ENCODE measurements at places on chromosomes 12 and 14.

DNA sequence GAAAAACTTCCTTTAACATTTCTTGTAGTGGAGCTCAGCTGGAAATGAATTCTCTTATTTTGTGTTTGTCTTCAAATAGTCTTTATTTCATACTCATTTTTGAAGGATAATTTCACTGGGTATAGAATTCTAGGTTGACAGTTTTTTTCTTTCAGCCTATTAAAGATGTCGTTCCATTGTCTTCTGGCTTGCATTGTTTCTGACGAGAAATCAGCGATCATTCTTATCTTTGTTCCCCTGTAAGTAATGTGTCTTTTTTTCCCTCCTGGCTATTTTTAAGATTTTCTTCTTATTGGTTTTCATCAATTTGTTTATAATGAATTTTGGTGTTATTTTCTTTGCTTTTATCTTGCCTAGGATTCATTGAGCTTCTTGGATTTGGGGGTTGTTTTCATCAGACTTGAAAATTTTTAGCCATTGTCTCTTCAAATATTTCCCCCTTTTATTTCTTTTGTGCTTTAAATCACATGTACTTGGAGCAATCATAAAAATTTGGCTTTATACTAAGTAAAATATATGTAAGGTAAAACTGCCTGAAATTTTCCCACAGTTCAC lies 89.4 kb downstream of the UNC79 start:
- no peak for DNase-seq

- DNase-seq = no peak
These were observed 2.7 kb downstream of the KITLG start for GRCh38 chr12:88577537-88577936.

GRCh38 chr14:81681541-81681940 lies 147.9 kb upstream of the SEL1L start:
- DNase-seq = no peak

GRCh38 chr12:42732908-42733411 lies 143.4 kb upstream of the PRICKLE1 start:
- no peak for DNase-seq

DNA sequence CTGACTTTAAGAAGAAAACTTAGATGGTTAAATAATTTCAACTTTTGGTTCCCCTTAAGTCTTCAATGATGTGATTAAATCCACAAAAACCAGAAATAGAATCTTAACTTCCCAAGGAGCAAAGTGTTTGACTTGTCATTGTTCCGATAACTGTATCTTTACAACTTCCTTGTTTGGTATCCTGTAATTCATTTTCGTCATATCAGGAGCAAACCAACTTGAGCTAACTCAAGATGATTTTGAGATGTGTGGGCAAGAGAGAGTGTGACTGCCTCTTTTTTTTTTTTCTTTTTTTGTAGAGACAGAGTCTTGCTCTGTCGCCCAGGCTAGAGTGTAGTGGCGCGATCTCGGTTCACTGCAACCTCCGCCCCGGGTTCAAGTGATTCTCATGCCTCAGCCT lies 25.3 kb downstream of the DRAM1 start:
- DNase-seq = no peak

DNA sequence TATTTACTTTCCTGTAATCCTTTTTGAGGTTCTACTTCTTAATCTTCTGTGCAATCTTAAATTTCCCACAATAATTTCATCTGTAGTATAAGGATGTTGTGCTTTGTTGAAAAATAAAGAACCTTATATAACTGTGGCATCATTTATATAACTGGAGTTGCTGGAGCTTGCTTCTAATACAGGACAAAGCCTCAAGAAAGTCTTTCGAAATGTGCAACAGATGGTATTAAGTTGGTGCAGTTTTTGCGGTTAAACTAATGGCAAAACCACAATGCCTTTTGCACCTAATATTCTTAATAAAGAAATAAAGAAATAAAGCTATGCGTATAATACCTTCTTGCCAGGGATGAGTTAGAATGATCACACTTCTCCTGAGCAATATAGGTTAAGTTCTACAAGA lies 180.0 kb downstream of the KITLG start:
- no peak for DNase-seq

GRCh38 chr12:95810411-95810810 lies 19.8 kb upstream of the NTN4 start:
- DNase-seq = no peak

GRCh38 chr12:111074965-111075364 lies 154.6 kb upstream of the MYL2 start:
- no peak for DNase-seq

DNA sequence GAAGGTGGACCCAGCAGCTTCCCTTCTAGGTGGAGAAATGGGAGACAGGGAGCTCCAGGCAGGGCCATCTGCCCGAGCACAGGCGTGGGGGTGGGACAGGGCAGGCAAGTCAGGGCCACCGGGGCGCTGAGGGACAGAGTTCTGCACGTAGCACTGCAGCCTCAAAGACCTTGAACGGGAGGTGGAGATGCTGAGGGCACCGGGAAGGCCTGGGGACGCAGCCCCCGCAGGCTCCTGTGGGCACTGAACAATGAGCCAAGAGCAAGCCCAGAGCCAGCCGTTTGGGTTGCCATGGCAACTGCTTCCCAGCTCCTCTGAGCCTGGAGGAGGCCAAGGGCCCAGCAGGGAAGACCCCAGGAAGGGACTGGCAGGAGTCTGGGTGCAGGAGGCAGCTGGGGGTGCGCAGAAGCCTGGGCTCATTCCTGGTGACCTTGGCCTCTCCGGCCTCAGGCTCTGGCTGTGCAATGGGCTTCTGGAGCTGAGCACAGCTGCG lies 3.4 kb downstream of the LBHD2 start:
- no peak for DNase-seq

GRCh38 chr12:94150240-94151121 lies 2.1 kb downstream of the PLXNC1 start:
- peak; percentile 27 for DNase-seq

GRCh38 chr12:130920119-130920703 lies 33.5 kb upstream of the ADGRD1 start:
- no peak for DNase-seq

DNA sequence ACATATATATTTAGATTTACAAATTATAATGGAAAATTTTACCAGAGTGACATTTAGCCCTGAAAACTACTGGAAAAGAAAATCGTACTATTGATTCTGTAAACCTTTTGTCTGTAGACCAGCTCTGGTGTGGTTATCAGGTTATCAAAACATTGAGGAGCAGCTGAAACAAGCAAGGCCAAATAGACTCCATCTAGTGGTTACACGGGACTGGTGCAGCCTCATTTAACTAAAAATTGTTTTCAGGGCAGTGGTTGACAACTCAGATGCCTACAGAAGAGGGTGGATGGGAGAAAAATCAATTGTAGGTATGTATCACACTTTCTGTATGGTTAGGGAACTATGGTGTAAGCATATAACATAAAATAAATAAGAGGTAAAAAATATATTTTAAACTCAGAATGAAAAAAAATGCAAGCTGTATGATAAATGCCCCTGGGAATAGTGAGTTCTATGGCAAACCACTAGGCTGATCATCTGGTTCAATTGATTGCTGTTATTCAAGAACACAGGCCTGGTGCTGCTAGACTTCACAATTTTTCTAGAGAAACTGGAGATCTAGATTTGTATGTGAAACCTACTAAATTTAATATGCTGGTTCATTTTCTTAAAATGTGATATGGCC lies 51.2 kb downstream of the ACSS3 start:
- DNase-seq = no peak

- no peak for DNase-seq
These were observed 15.7 kb downstream of the GSG1 start for GRCh38 chr12:13087766-13088165.

DNA sequence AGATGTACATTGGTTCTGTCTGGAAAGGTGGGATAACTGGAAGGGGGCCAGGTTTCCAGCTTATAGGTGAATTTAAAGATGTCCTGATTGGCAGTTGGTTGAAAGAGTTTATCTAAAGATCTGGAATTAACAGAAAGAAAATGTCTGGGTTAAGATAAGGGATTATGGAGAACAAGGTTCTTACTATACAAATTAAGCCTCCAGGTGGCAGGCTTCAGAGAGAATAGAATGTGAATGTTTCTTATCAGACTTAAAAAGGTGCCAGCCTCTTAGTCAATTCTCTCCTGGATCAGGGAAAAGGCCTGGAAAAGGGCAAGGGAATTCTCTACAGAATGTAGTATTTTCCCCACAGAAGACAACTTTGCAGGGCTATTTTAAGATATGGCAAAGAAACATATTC lies 53.1 kb downstream of the CNTN1 start:
- no peak for DNase-seq

DNA sequence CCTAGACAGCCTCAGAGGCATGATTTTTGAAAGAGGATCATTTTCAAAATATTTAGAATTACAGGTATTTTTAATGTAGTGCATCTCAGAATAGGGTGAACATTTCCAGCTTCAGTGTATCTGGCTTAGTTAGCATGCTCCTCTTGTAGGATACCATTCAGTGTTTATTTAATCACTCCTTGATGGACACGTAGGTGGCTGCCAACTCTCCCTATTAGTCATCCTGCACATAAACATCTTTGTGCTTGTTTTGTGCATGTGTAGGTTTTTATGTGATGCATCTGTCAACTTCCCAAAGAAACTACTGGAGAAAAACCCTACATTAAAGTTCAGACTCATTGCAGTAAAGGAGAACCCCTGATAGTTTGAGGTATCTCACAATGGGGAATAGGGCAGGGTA lies 52.5 kb upstream of the RBM19 start:
- no peak for DNase-seq

GRCh38 chr12:54222609-54223008 lies 33.8 kb upstream of the SMUG1 start:
- DNase-seq = no peak

GRCh38 chr12:45223868-45224267 lies 8.0 kb downstream of the ANO6 start:
- no peak for DNase-seq

GRCh38 chr12:50053583-50053982 lies 3.8 kb upstream of the ASIC1 start:
- DNase-seq = no peak

DNA sequence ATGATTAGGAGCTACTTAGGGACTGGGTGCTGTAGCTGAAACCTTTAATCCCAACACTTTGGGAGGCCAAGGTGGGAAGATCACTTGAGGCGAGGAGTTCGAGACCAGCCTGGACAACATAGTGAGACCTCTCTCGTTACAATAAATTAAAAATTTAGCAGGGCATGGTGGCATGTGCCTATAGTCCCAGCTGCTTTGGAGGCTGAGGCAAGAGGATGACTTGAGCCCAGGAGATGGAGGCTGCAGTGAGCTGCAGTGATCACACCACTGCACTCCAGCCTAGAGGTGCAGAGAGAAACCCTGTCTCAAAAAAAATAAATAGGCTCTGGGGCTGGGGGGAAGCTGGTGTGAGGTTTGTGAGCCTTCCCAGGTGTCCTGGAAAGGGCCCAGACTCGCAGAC lies 97.2 kb downstream of the FBXL14 start:
- no peak for DNase-seq

DNA sequence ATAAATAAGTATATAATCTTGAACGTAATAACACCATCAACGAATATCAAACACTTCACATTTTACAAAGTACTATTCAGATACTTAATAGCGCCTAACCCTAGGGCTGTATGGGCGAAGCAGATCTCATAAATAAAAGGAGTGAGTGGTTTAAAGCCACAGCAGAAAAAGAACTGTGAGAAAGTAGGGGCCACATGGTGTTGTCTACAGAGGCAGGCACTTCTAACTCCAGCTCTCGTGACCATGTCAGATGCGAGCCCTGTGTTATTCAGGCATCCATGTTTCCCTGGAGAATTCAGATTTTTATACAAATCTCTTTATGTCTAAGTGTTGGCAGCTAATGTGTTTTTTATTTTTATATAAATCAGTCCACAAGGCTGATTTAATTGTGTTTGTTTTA lies 212.2 kb downstream of the FBXL14 start:
- DNase-seq = no peak

All from stimulated activated CD4-positive, alpha-beta T cell treated with anti-CD3 and anti-CD28 coated beads, Interleukin-15, amount 100 ng/mL, for 1 hour (primary cell).